ENCODE measurements at places on chromosomes 2 and 18.

DNA sequence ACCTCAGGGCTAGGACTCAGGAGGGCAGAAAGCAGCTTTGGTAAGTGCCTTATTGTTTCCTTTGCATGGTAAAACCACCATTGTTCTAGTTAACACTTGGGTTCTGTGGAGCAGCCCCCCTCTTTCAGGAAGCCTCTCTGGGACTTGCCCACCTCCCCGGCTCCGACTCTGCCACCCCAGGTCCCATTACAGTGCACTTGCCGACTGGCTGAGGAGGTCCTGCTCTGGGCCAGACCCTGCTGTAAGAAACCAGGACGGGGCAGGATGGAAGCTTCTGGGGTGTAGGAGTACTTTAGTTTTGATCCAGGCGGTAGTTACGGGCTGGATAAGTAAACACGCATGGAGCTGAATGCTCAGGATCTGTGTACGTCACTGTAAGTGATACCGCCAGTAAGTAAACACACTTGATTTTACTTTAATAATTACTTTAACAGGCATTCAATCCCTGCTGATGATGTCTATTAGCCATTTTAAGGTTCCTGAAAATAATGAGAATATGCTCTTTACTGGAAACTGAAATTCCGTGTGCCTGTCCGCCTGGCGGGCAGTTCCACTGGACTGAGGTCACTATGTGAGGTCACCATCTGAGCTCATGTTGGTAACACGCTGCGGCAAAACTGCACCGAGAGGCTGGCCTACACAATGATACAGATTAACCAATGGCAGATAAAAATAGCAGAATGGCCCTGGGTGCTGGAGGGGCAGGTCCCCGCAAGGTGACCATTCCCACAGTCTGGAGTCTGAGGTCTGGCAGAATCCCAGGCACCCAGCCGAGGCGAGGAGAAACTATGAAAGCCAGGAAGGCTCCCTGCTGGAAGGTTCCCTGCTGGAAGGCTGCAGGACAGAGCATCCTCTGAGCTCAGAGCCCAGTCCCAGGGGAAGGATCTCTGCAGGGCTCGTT lies 25.2 kb downstream of the HS1BP3 start:
- DNase-seq: no peak

DNA sequence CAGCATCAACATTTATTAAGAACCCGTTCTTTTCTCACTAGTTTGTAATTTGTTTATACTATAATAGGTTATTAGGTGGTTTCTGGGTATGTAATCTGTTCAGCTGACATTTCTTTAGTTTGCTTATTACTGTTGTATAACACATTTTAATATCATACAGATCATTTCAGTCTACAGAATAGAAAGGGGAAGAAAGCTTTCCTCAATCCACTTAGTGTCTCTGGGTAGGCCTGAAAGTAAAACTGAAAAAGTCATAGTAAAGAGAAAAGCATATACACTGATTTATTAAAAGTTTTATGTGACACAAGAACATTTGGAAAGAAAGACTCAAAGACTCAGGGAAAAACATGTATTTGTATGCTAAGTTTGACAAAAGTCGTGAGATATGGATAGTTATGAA lies 16.8 kb upstream of the KCNJ3 start:
- DNase-seq: no peak

- no peak for DNase-seq
Observed at GRCh38 chr2:12192762-12193161, 446.3 kb downstream of the LPIN1 start.

GRCh38 chr2:240060977-240061591 lies 7.8 kb upstream of the OR6B3 start:
- peak; percentile 9 for DNase-seq

- DNase-seq: no peak
Observed at GRCh38 chr18:35387152-35387571, 10.0 kb upstream of the ZNF396 start.

- no peak for DNase-seq
Observed at GRCh38 chr2:232955856-232956255, 57.2 kb downstream of the NGEF start.

- DNase-seq: no peak
Observed at GRCh38 chr2:42922790-42923579, 130.6 kb upstream of the HAAO start.

DNA sequence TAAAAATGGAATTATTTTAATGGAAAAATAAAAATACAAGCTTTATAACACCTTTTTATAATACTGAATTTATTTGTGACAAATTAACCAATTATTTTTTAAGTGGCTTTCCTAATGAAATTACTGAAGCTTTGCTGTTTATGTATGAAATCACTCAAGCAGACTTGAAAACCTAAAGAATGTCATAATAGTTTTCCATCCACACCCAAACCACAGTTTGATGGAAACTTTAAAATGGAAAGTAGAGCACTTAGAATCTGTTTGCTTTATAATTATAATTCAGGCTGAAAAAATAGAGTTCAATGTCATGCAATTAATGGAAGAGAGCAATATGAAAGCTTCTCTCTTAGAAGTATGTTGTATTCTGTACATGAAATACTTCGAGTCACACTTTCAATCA lies 31.6 kb upstream of the WDR75 start:
- DNase-seq: no peak

DNA sequence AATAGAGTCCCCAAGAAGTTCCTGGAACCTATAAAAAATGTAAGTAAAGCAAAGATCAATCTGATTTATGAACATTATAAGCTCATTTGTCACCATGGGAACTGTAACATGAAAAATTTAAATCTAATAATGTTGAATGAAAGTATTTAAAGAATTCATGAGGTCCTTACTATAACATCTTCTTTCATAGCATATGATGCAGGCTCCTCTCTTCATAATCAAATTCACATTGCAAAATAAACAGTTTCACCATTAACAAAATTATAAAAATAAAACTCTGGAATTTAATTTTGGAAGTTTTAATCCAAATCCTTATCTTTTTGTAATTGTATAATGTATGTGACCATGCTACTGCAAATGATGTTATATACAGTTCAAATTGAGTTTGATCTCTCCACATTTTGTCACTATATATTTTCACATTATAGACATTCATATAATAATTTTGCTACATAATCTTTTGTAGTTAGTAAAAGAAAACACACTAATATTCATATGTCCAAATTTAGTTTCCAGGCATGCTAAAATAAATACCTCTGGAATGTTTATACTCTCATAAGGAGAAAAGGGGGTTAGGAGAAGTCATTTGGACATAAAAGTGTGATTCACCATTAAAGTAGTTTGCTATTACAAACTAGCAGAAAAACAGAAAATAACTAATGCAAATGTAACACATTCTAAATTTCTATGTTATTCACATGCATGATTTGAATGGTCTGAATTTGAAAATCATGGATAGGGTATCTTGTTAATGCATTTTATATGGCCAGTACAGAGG lies 954.1 kb downstream of the DSC3 start:
- DNase-seq: no peak

- DNase-seq: no peak
Observed at GRCh38 chr18:77708826-77709506, 459.3 kb downstream of the GALR1 start.

DNA sequence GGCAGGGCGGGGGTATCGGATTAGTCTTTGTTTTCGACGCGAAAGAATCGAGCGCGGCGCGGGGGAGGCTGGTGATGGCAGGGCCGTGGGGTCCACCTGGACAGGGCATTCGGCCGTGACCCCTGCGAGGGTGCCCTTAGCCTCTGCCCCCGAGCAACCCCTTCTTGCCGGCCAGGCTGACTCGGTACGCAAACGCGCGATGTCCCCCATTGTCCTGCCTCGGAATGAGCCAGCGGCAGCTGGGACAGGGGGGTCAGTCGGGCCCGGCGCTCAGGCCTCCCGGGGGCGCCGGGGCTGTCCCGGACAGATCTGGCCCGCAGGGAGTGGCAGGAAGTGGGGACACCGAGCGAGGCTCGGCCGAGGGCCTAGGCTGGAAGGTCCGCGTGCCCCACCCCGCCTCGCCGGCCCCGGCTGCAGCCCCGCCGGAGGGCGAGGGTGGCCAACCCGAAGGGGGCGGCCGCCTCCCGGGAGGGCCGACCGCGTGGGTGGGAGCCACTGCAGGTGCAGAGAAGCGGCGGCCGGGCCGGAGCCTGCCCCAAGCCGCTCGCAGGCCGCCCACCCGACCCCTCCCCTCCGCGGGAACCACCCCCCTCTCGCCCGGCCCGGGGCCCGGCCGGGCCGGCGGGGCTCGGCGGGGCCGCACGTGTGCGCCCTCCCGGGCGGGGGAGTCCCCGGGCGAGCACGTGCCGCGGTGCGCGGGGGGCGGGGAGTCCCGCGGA lies at the start of gene TET3:
TSS of gene TET3 (plus strand) at position 708 of the 719 bp plus-strand sequence. CDS start 1,494 bp downstream, outside the sequence.
- DNase-seq: peak; percentile 57

DNA sequence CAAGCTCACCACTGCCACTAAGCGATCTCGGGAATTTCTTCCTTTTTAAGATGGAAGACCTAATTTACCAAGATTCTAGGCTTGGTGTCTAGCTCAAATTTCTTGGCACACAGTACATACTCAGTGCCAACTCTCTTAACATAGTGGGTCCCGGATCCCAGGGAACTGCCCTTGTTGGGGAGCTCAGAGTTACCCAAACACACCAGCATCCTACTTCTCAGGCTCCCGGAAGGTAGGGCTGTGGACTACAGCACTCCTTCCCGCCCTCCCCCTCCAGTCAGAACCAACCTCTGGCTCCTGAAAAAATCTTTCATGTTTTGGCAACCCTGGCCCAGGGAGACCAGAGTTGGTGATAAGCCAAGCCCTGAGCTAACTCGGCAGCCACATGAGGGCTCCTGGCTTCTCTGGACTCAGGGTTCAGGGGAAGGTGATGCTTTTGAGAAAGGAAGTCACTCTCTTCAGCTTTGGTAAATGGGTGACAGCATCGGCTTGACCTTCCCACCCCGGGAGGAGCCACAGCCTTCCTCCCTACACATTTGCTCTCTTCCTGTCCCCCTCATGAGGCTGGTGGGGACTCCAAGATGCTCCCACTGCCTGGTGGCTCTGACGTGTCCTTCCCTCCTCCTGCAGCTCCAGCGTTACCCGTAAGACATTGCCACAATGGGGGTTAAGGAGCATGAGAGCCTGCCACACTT lies 8.8 kb downstream of the ODC1 start:
- no peak for DNase-seq

DNA sequence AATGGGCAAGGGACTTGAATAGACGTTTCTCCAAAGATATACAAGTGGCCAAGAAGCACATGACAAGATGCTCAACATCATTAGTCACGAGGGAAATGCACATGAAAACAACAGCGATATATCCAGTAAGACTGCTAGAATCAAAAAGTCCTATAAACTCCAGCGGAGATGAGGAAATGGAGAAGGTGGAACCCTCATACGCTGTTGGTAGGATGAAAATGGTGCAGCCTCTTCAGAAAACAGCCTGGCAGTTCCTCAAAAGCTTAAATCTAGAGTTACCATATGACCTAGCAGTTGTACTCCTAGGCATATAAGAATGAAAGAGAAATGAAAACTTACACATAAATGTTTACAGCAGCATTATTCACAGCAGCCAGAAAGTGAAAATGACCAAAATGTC lies 48.1 kb downstream of the HPCAL1 start:
- DNase-seq: no peak

DNA sequence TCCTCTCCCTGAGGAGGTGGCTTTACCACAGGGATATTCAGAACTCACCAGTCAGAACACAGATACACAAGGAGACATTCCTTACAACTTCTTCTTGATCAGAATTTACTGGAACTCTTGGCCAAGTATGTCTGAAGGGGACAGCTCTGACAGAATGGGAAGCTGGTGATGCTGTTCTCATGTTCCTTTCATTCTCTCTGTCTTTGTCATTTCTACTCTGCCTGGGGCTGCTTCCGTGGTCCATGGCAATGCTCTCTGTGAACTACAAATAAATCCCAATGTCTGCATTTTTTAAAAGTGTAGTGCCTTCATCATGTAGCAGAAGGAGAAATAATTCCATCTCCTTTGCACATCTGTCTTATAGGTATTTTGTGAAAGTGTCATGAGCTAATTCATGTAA lies 730.3 kb downstream of the CNTNAP5 start:
- no peak for DNase-seq

- DNase-seq: no peak
Observed at GRCh38 chr2:48578313-48578712, 39.3 kb upstream of the GTF2A1L start.

- no peak for DNase-seq
Observed at GRCh38 chr2:120942658-120943057, 207.0 kb downstream of the GLI2 start.

- no peak for DNase-seq
Observed at GRCh38 chr18:2985628-2986027, 27.3 kb downstream of the LPIN2 start.

GRCh38 chr18:45102126-45102525 lies 421.4 kb downstream of the SETBP1 start:
- no peak for DNase-seq

- no peak for DNase-seq
Observed at GRCh38 chr18:60987963-60988362, 345.3 kb upstream of the CDH20 start.

- no peak for DNase-seq
Observed at GRCh38 chr2:178871536-178871935, 64.3 kb upstream of the TTN start.

DNA sequence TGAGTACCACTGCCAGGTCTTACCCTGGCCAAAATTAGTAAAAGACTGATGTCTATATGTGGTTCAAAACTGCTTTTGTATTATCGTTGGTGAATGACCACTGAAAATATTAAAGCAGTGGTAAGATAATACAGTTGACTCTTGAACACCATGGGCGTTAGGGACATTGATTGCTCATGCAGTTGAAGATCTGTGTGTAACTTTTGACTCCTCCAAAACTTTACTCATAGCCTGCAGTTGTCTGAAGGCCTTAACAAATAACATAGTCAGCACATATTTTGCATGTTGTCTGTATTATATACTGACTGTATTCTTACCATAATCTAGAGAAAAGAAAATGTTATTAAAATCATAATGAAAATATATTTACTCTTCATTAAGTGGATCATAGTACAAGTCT lies 5.8 kb upstream of the ANKRD12 start:
- DNase-seq: no peak

DNA sequence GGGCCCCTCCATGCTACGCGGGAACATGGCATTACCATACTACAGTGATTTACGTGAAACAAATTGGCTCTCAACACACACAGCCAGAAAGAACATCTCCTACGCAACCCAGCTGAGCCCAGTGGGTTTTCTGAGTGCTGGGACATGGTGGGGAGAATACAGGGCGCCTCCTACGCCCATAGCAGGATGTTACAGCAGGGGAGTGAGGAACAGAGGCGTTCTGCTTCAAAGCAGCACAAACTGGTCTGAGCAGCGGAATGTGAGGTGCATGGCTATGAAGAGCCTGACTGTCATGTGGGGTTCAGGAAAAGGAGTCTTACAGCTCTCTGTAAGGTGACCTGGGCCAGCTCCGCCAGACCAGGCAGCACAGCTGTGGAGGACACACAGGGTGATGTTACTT lies 108.6 kb upstream of the REV1 start:
- no peak for DNase-seq

GRCh38 chr2:223941579-223942277 lies 3.4 kb downstream of the WDFY1 start:
- no peak for DNase-seq

GRCh38 chr2:220887271-220887870 lies 684.7 kb downstream of the EPHA4 start:
- DNase-seq: no peak
